Kidney (tissue), 22 donors: ENCODE measurements at places on chromosomes 7 and 10.
A peak's percentile ranks its signal among the peaks of the same experiment; 100 is the strongest.

DNA sequence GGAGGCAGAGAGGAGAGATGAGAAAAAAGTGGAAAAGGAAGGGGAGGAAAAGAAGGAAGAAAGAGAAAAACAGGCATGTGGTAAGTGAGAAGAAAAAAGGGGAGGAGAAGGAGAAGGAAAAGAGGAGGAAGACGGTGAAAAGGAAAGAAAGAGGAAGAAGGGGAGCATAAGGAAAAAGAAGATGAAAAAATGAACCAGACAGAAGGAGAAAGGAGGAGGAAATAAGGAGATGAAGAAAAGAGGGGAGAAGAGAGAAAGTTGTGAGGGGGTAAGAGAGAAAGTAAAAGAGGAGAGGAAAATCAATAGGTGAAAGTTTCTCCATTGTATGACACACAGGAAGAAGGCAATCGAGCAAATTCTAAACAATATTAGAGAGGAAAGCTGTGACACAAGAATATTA lies 663.8 kb downstream of the GRID1 start:
- no peak for DNase-seq

DNA sequence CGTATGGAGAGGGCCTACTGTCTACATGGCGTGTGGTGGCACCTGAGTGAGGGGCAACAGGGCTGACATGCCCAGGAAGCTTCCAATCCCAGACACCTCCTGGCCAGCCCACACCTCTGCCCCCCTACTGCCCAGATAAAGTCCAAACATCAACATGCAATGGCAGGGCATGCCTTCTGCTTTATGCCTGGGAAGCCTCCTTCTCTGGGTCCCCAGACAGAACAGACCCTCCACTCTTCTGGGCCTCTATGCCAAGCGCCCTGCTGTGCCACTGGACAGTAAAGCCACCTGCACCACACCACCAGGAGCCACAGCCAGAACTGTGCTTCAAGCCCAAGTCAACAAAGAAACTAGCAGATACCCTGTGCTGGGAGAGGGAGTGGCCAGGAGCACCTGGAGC lies 12.5 kb downstream of the TMEM72 start:
- DNase-seq = peak; percentile 7

- DNase-seq = no peak
Observed at GRCh38 chr7:111931958-111932357, 274.2 kb downstream of the DOCK4 start.

DNA sequence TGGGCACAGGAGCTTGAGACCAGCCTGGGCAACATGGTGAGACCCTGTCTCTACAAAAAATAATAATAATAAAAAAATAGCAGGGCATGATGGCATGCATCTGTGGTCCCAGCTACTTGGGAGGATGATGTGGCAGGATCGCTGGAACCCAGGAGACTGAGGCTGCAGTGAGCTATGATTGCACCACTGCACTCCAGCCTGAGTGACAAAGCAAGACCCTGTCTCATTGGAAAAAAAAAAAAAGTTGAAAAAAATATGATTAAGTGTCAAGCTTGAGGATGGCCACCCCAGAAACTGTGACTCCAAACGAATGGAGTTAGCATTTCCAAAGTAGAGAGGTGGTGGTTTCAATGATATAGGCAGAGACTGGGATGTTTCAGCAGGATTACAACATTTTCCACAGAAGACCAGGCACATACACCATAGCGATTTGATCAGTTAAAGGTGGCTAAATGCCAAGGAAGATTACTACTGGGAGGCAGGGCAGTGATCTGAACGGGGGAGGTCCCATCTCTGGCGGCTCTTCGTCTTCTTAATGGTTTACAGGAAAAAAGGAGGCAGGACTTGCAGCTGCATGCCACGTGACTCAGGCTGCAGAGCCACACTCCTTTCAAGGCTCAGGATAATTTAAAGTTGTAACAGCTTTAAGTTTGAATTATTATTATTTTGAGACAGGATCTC lies 250.6 kb upstream of the GALNT17 start:
- DNase-seq = no peak

DNA sequence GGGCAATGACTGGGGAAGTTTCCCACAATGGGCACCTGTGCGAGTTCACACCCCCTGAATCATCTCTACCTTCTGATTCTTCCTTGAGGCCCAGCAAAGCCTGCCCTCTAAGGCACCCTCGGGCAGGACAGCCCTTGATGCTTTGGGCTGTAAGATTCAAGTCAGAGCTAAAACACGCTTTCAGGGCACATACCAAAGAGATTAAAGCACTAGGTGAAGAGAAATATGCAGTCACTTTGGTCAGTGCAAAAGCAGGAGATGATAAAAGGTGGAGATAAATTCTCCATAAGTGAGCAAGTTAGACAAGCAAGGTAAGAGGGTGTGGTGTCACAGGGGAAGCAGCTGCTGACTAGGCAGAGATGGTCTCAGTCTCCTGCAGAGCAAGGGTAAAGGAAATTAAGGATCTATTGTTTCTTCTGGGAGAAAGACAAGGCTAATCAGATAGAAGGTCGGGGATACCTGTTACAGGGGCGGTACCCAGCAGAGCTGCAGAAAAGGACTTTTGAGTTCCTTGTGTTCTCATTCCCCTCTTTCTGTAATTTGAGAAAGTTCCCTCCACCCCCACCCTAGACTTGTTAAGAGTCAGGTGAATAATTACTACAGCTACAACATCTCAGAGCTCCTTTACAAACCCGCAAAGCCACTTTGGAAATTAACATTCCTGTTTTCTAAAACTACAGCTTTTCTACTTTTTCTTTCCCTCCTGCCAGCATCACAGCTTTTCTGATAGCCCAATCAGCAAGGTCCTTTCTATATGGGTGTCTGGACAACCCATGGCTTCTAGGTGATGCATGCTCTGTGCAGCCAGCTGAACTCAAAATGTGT lies 26.4 kb downstream of the PDLIM1 start:
- no peak for DNase-seq

- DNase-seq = peak; percentile 18
Observed at GRCh38 chr10:5490698-5491464, 8.5 kb downstream of the CALML5 start.

GRCh38 chr10:104574427-104574826 lies 66.7 kb upstream of the SORCS3 start:
- no peak for DNase-seq

DNA sequence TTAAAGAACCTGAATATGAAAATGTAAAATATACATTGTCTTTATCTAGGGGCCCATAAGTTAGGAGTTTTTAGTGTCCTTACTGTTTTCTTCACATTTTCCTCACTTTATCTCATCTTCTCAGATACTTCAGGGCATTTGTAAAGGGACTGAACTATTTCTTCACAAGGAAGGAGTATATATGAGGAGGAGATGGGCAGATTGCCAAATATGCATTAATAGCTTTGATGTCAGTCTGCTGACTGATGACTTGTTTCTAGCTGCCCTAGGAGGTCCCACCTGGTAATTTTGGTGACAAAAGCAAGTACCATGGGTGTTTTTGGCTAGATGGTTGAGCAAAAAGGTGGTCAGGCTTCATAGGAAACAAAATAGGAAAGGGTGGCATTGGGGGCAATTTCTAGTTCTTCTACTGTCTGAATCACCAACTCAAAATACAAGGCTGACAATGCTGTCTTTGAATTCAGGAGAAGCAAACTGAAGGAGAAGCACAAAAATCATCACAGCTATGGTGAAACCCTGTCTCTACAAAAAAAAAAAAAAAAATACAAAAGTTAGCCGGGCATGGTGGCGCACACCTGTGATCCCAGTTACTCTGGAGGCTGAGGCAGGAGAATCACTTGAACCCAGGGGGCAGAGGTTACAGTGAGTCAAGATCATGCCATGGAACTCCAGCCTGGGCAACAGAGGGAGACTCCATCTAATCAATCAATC lies 10.4 kb upstream of the STRIP2 start:
- DNase-seq = no peak

DNA sequence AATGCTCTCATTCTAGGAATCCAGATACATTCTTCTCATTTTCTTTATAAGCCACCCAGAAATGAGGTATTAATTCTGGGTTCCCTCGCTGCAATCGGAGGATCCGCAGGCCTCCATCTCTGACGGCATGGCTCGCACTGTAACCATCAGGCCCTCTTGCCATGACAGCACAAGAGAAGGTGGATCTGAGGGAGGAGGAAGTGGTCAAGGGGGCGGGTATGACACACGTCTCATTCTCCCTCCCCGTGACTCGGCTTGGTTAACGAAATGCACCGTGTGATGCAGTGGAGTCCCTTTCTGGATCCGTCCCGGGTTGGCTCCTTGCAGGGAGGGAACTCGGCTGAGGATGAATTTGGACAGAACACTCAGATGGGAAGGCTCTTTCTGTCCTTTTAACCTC lies 280.2 kb downstream of the TCERG1L start:
- no peak for DNase-seq

GRCh38 chr7:128458956-128459355 lies 3.3 kb downstream of the HILPDA start:
- DNase-seq = no peak

- DNase-seq = no peak
Observed at GRCh38 chr10:17523246-17523753, 68.9 kb upstream of the ST8SIA6 start.

DNA sequence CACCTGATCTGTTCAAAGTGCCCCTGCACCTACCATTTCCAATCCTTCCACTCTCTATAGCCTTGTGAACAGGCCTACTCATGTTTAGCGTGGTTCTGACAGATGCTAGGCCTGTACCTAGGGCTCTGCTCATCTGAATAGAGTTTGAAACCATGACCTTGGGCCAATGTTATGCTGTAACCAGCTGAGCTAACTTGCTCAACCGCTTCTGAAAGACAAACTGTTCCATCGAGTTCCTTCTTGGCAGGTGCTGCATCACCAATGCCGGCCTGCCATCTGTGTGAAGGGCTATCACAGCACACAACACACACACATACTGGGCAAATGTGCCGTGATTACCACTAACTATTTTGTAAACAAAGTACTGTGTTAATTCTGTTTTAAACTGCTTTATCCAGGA lies 419.0 kb upstream of the GALNT17 start:
- no peak for DNase-seq

- DNase-seq = no peak
Observed at GRCh38 chr10:131017566-131018285, 293.8 kb downstream of the TCERG1L start.

DNA sequence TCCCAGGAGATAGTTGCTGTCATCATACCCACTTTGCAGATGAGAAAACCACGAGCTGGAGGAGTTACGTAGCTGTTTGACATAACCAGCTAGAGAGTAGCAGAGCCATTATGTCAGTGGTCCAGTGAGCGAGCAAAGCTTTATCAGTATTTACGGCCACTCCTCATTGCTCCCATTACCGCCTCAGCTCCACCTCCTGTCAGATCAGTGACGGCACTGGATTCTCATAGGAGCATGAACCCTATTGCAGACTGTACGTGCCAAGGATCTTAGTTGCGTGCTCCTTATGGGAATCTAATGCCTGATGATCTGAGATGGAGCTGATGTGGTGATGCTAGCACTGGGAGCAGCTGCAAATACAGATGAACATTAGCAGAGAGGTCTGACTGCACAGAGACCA lies 9.2 kb upstream of the SFMBT2 start:
- no peak for DNase-seq

- no peak for DNase-seq
Observed at GRCh38 chr10:28304032-28304571, 1.2 kb upstream of the MPP7 start.

- DNase-seq = no peak
Observed at GRCh38 chr10:100192350-100192749, 6.5 kb upstream of the ERLIN1 start.

- DNase-seq = no peak
Observed at GRCh38 chr7:7178906-7179305, 3.4 kb upstream of the C1GALT1 start.

GRCh38 chr10:11209830-11210181 lies 192.1 kb downstream of the CELF2 start:
- peak; percentile 42 for DNase-seq

DNA sequence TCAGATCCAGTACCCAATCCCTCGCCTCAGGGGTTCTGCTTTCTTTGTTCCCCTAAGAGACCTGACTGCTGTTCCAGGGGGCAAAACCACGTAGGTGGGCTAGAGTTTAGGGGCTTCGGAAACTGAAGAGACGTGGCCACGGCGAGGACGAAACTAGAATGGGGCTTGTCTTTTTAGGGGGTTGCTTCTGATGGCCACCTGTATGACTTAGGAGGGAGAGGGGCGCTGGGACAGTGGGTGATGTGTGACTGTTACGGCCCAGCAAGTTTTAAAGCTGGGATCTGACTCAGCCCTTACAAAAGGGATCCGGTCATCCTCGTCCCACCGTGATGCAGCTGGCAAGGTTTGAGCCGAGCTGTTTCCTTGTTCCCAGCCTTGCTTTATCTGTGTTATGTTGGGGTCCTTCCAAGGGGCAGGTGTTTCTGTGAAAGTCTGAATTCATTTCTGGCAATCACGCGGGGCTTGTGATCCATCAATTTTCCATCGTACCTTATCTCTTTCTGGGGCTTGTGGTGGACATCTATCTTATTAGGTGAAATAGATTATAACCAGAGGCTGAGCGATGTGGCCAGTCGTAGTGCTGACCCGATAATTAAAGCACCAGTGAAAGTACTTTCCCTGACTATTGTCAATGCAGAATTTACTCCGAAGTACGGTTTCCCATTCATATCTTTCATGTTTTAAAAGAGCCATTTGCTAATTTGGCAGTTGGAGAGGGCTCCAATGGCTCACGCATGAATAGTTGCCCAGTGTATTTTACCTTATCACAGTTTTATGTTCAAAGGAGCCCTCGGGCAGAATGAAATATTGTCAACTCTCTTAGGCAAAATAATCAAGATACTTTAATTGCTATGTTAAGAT lies 830 bp downstream of the MET start:
- DNase-seq = peak; percentile 56

DNA sequence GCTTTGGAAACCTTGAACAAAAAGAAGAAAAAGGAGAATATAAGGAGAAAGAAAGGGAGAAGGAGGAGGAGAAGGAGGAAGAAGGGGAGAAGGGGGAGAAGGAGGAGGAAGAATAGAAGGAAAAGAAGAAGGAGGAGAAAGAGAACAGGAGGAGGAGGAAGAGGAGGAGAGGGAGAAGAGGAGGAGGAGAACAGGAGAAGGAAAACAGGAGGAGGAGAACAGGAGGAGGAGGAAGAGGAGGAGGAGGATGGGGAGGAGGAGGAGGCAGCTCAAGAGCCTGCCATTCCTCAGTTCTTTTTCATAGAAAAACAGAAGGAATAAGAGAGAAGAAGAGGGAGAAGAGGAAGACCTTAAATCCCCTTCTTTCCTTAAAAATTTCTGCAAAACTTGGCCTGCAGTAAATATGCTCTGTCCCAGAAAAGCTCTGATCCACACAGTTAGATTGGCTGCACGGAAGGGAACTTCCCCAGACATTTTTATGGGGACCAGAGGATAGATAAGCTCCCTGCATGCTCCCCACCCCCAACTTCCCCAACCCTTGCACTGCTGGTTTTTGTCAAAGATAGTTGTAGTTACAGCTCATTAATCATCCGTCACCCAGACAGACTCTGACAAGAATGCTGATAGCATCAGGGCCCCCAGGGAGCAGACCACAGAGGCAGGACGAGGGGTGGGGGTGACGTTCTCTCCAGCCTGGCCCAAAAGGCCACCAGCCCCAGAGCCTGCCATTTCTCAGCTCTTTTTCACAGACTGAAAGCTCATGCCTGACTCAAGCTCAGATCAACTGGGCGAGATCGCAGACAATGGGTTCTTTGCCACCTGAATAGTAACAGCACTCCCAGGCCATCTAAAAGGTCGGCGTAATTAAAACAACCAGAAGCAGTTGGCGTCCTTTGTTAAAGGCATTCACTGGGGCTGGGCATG lies 34.5 kb upstream of the LYZL1 start:
- peak; percentile 66 for DNase-seq
